T-cell (primary cell): ENCODE measurements at places on chromosomes 6 and 20.

DNA sequence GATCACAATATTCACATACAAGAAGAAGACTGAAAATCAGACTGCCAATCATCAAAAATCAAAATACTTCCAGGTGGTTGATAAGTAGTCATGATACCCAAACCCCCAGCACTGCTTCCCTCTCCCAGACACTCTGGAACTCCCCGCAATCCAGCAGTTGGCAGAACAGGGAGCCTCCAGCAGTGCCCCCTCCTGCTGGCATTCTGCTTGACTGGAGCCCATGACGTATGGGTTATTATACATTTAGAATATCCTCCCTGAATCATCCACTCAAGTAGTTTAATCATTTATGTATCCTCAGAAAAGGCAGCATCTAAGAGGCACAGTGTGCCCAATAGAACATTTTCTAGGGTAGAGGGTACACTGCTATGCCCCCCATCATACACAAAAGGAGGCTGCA lies 9.3 kb upstream of the OGFRL1 start:
- DNase-seq = no peak

DNA sequence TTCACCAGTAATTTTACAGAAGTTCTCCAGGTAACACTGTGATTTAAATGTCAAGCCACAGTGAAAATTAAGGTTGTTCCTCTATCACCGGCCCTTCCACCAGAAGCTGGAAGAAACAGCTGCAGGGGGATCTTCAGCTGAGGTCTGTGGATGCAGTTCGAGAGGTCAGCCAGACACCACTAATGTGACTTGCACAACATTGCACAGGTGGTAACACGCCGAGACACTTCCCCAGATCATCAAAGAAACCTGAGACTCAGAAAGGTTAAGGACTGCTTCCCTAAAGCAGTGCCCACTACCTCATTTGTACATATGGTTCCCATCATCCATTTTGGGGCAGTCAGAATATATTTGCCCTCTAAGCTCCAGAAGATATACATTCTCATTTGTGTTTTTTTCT lies 8.1 kb upstream of the SERPINB9 start:
- no peak for DNase-seq

DNA sequence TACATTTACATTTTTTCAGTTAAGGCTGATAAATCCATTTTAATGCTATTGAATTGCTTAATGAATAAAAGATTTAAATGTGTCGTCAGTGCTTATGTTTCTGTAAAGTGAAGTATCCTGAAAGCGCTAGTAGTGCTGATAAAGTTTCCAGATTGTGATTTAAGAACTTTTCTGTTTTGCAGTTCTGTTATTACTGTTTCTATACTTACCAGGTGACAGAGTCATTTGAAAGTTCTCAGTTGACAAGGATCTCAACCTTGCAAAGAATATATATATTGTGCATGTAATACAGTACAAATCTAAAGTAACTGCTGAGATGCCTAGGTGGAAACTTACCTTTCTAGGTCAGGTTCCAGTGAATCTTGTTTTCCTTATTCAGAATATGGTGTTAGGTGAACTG lies 201.8 kb downstream of the ARID1B start:
- DNase-seq = no peak

DNA sequence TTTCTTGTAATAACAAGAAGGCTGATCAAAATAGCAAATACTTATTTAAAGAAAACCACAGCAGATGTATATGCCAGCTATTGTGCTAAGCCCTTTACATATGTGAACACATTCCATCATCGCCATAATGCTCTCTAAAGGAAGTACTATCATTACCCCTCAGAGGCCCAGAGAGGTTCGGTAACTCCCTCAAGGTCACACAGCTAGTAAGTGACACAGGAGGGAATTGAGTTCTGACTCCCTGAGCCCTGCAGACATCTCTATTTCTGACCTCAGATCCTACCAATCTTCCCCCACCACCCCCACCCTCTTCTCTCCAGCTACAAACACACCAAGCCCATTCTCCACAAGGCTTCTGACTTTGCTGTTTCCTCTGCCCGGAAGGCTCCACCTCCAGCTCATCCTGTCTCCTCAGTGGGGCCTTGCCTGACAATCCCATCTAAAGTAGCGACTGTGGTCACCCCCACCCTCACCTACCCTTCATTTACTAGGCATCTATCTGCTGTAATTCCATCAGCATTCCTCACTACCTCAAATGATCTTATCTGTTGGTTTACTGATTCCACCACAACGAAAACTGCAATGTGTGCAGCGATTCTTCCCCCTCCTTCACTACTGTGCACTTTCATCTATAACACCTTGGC lies 234.5 kb downstream of the LRFN2 start:
- DNase-seq = no peak

- DNase-seq = no peak
Measured at GRCh38 chr20:63140514-63141433, 75.2 kb downstream of the YTHDF1 start.

DNA sequence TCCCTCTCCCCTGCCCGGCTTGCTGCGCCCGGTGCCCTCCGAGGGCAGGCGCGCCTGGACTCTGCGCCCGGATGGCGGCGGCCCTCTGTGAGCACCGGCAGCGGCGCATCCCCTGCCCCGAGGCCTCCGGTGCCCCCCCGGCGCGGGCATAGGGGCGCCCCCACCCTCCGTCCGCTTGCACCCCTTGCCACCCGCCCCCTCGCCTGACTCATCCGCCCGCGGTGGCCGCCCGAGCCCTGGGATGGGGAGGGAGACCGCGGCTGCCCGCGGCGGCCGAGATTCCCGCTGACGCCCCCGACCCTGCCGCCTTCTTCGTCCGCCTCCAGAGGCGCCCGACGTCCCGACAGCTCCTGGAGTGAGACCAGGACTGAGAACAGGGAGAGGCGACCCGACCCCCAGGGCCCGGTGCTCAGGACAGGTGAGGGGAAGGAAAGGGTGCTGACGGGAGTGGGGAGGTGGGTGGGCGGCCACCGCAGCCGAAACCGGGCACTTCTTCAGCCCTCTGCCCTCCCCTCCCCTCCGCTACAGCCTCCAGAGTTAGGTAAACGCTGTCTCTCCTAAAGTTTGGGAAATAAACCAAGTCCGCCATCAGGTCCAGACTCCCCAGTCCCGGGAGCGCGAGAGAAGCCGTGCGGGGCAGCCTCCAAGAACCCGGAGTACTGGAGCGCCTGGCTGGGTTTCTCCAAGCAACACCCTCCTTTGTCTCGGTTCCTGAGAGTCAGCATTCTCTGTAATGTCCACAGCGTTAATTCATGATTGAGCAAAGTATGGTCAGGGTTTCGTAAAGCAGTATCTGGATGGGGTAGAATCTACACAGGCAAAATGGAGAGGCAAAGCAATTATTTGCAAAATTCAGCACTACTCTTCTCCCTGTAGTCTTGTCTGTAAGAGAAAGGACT lies 539 bp downstream of the TMEM200A start:
- no peak for DNase-seq

- DNase-seq = no peak
Measured at GRCh38 chr6:107718341-107718740, 105.8 kb downstream of the SCML4 start.

GRCh38 chr6:87914637-87915395 lies 132.8 kb upstream of the SPACA1 start:
- no peak for DNase-seq

DNA sequence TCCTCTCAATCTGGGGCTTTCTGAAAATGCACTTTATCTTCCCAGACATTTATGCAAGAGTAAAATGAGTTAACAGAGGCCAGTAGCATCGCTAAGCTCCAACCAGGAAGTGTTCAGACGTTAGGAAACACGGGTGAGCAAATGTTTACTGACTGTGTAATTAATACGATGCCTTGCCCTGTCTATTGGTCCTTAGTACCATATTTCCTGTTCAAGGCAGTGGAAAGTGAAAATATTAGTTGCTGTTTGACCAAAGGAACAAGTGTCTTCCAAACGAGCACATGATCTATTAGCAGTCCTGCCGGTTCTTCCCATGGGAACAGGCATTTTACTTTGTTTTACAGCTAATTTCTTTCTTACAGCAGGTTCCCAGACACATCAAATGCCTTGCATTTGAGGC lies 311.1 kb upstream of the JAG1 start:
- DNase-seq = no peak

GRCh38 chr20:34797012-34797995 lies 28.1 kb downstream of the NCOA6 start:
- DNase-seq = no peak

DNA sequence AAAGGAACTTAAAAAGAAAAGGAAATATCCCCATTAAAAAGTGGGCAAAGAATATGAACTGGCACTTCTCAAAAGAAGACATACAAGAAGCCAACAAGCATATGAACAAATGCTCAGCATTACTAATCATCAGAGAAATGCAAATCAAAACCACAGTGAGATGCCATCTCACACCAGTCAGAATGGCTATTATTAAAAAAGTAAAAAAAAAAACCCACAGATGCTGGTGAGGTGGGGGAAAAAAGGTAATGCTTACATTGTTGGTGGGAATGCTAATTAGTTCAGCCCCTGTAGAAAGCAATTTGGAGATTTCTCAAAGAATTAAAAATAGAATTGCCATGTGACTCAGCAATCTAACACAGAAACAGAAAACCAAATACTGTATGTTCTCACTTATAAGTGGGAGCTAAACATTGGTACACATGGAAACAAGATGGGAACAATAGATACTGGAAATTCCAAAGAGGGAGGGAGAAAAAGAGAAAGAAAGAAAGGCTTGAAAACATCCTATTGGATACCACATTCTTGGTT lies 437.1 kb downstream of the GRIK2 start:
- no peak for DNase-seq

DNA sequence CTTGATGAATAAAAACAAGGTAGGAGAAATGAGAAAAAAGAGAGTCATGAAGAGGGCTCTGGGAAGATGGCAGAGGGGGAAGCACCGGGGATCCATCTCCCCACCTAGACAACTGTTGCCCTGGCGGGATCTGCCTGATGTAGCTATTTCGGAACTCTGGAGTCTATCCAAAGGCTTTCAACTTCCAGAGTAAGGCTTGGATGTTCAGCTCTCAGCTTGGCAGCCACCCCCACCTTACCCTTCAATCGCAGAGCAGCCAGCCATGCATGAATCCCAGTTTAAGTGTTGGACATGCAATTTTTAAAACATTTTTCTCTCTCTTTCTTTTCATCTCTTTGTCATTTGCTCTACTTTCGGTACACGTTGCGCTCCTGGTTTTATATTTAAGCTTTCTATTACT lies 275.9 kb upstream of the EXOC2 start:
- DNase-seq = no peak

DNA sequence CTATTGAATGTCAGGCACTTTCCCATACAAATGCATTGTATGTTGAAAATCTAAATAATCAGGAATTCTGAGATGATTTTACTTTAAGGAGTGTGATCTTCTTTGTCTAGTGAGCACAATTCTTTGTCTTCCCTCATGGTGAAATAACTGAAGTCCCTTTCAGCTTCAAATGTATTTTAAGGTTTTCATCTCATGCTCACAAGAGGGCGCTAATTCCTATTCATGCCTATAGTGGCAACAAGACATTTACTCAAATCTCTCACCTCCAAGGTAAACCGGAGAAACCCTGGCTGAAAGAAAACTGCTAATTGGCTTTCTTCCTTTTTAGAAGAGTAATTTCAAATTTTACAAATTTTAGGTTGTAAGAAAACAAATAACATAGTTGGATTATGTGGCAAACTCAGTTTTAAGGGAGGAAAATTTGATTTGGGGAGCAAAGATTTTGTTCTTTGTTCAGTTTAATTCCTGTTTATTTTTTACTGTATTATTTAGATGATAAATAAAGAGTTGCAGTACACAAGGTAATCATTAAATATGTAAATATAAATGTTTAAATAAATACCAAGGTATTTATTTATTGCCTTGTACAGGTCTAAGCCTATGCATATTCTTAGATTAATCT lies 69.1 kb downstream of the SLC35F1 start:
- no peak for DNase-seq

DNA sequence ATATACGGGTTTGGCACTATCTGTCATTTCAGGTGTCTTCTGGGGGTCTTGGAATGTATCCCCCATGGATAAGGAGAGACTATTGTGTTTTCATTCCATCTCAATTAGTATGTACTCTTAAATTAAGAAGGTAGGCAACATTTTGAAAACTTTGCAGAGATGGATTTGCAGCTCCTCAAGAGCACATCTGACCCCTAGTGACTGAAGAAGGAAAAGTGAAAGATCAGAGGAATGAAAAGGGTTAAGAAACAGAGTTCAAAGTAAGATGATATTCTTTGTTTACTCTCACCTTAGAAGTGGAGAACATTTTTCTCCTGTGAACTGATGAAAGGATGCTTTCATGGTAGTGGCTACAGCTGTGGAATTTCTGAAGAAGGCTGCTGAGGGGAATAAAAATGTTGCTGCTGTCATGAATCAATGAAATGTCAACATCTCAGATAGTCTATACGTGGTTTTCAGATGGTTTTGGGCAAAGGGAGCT lies 41.5 kb downstream of the SH3BGRL2 start:
- DNase-seq = no peak
